Camera-type eye (tissue), 1 donor: ENCODE measurements at places on chromosomes 7 and 10. TPM values are rescaled to one million over a fixed set of nuclear protein-coding genes. Genes with fewer than 3 reads are reported as not detected.

PKD2L1 gene
- 0.16 TPM for total RNA-seq

BRI3 gene
- total RNA-seq: 15.2 TPM

CCDC146 gene
- 27.0 TPM for total RNA-seq

BICC1 gene
- 34.4 TPM for total RNA-seq

GIMAP4 gene
- 22.5 TPM for total RNA-seq

MEIG1 gene
- not detected for total RNA-seq

HOGA1 gene
- 1.6 TPM for total RNA-seq

INTS15 gene
- total RNA-seq: 21.0 TPM

FAM24A gene
- not detected for total RNA-seq

RTKN2 gene
- total RNA-seq: 13.4 TPM

RBM20 gene
- total RNA-seq: 2.7 TPM

TRIM50 gene
- not detected for total RNA-seq

INSYN2A gene
- total RNA-seq: 4.7 TPM

CTAGE8 gene
- total RNA-seq: 1.0 TPM

GIMAP8 gene
- 7.5 TPM for total RNA-seq

LRRD1 gene
- total RNA-seq: 0.44 TPM

CAMK2B gene
- total RNA-seq: 39.1 TPM

TMEM176B gene
- 30.5 TPM for total RNA-seq

CLRN3 gene
- not detected for total RNA-seq

ZNF438 gene
- total RNA-seq: 11.3 TPM

SHTN1 gene
- total RNA-seq: 19.4 TPM

VWDE gene
- 1.4 TPM for total RNA-seq

AGFG2 gene
- total RNA-seq: 7.5 TPM

IKZF1 gene
- total RNA-seq: 4.4 TPM

KNDC1 gene
- total RNA-seq: 8.6 TPM

TMEM225B gene
- not detected for total RNA-seq

LDB3 gene
- total RNA-seq: 24.9 TPM

PTN gene
- 162 TPM for total RNA-seq

GJD4 gene
- total RNA-seq: not detected

ITPRID1 gene
- 0.11 TPM for total RNA-seq

BAIAP2L1 gene
- 4.6 TPM for total RNA-seq

MLXIPL gene
- 0.82 TPM for total RNA-seq

FBXL13 gene
- total RNA-seq: 10.0 TPM

OR6B1 gene
- total RNA-seq: not detected
